CD8-positive, alpha-beta T cell (primary cell): ENCODE measurements at places on chromosomes 5 and 9.

GRCh38 chr5:886716-887325, 5.8 kb downstream of the BRD9 start:
- DNase-seq = no peak

DNA sequence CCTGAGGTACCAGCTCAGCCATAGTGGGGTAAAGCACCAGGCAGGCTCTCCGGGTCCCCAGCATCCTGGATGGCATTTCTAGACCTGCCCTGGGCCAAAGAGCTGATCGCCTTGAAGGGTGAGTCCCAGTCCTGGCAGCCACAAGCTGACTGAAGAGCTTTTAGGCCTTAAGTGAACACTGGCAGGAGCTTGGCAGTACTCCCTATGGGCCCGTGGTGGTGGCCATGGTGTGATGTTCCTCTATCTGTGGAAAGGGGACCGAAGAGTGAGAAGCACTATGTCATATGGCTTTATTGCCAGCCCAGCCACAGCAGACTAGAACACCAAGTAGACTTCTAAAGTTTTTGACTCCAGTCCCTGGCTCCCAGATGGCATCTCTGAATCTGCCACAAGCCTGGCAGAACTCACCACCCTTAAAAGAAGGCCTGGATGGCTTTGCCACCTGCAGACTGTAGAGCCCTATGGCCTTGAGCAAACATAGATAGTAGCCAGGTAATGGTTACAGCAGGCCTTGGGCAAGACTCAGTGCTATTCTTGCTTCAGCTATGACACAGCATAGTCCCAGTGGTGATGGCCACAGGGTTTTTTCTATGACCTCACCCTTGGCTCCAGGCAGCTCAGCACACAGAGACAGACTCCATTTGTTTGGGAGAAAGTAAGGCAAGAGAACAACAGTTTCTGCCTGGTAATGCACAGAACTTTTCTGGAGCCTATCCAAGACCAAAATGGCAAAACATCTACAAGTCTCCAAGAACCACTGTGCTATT, 801.5 kb upstream of the DMAC1 start:
- no peak for DNase-seq

GRCh38 chr5:139950436-139950835, 92.7 kb downstream of the NRG2 start:
- DNase-seq = no peak

DNA sequence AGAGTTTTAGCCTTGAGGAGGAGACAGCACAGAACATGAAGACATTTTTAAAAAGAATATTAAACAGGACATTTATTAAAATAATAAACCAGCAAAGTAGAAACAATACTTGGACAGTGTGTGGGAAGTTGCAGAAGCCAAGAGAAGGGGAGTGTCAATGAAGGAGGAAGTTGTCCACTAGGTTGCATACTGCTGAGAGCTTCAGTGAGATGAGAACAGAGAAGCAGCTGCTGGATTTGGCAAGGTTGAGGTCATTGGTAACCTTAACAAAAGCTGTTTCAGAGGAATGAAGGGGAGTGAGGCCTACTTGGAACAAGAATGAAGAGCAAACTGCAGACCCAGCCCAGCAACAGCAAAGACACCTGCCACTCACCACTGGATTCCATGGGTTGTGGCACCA, 11.4 kb downstream of the BHMT start:
- DNase-seq = no peak

DNA sequence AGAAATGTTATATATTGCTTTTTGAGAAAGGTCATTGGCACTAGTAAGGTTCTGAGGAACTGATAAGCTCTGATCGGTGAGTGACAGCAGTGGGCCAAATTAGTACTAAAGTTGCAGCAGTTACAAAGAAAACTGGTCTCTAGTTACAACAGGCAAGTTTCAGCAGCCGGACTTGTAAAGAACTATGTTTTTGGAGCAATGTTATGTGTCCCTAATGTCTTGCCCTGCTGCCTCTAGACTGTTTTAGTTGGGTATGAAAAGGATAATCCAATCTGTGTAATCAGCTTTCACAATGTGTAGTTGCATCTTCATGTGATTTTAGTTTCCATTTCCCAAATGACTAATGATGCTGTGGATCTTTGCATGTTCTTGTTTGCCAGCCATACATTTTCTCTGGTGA, 113.5 kb downstream of the CAMK4 start:
- DNase-seq = no peak

- no peak for DNase-seq
Measured at GRCh38 chr9:99577351-99577750, 244.3 kb upstream of the NR4A3 start.

DNA sequence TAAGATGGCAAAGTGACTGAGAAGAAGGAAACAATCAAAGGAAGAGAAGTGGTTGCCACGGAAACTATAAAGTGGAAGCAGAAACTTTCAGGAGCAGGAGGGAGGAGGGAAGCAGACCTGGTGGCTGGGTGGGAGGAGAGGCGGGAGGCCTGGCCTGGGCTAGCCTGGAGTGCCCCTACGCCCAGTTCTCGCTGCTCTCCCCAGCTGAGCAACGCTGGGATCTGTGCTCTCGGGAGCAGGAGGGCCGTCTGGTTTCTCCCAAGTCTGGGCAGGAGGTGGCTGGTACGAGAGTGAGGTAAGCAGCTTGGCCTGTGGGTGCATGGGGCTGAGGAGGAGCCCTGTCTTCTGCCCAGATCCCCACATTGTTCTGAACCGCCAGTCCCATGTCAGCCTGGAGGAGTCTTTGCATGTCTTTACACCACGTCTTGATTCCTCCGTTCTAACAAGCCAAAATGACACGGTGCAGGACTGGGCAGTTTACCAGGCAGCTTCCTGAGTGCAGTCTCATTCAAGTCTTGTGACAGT, 15.0 kb upstream of the DAB2IP start:
- DNase-seq = no peak

DNA sequence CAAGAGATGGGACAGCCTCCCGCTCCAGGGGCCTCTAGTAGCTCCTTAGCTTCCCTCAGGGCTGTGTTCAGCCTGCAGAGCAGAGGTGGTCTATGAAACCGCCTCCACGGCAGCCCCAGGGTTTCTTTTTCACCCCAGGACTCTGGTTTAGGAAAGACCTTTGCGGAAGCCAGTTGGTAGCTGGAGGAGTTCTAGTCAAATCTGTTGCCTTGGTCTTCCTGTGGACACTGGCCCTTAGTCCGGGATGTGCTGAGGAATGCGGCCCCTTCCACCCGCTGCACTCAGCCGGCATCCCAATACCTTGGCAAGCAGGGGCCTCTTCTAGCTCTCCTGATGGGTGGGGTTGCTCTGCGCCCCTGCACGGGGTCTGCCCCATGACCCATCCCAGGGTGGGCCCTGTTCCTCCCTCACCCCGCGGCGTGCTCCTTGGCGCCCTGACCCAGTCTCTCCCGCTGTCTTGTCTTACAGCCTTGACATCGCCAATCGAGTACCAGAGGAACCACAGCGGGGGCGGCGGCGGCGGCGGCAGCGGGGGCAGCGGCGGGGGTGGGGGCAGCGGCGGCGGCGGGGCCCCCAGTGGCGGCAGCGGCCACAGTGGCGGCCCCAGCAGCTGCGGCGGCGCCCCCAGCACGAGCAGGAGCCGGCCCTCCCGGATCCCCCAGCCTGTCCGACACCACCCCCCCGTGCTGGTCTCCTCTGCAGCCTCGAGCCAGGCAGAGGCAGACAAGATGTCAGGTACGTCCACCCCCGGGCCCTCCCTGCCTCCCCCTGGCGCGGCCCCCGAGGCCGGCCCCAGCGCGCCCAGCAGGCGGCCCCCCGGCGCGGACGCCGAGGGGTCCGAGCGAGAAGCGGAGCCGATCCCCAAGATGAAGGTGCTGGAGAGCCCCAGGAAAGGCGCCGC, 94.3 kb upstream of the OTULINL start:
- no peak for DNase-seq

- DNase-seq = no peak
Measured at GRCh38 chr5:176519810-176520720, 17.1 kb downstream of the RNF44 start.

- DNase-seq = no peak
Measured at GRCh38 chr5:143206196-143207053, 197.1 kb downstream of the NR3C1 start.

GRCh38 chr9:137366445-137366810, 56.5 kb downstream of the EXD3 start:
- DNase-seq = no peak

DNA sequence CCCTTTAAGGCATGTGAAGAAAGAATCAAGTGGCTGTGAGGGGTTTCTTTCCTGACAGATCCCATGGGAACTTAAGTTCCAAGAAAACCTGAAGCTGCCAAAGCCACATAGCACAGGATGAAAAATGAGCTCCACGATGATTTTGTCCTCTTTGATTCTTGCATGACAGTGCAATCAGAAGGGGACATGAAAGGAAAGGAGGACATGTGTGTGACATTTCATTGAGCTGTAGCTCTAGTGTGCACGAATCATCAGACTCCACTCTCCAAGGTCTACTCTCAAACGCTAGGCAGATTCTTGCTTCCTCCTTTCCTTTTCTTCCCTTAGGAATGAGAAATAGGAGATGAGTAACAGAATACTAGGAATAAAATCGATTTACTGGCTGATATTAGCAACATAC, 142.0 kb downstream of the ZNF608 start:
- no peak for DNase-seq

- no peak for DNase-seq
Measured at GRCh38 chr5:6358434-6358820, 19.9 kb downstream of the MED10 start.

GRCh38 chr5:74153255-74153790, 487.2 kb downstream of the ENC1 start:
- no peak for DNase-seq

DNA sequence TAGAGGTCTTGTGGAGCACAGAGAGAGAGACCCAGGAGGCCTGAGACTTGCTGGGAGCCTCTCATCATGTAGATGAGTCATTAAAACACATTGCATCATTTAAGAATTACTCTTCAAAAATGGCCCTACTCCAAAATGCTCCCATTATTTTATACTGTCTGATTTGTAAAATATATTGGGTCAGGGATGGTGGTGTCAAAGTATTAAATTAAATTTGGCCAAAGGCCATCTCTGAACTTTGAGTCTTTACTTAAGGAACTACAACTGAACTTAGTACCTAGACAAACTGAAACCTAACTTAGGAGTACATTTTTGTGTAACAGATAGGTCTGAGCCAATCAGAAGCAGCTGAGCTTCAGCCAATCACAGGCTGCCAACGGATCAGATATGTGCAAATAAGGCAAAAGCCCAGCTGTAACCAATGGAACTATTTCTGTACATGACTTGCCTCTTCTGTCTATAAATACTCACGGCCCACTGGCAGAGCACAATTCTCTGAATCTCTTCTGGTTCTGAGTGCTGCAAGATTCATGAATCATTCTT, 657.2 kb downstream of the TLE1 start:
- DNase-seq = no peak

DNA sequence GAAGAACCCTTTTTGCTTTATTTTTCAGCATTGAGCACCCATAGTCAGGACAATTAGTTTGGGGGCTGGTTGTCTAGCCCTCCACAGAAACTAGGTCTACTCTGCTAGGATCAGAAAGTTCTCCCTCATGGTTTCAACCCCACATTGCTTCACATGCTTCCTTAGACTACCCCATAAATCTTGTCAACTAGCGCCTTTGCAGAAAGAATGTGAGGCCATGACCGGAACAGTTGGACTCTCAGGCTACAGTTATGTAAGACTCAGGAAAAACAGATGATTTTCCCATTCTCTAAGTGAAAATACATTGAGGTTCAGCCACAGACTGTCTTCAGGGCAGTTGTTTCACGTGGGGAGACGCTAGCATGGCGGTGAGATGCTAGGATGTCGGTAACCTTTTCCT, 255.6 kb downstream of the NR3C1 start:
- DNase-seq = no peak

DNA sequence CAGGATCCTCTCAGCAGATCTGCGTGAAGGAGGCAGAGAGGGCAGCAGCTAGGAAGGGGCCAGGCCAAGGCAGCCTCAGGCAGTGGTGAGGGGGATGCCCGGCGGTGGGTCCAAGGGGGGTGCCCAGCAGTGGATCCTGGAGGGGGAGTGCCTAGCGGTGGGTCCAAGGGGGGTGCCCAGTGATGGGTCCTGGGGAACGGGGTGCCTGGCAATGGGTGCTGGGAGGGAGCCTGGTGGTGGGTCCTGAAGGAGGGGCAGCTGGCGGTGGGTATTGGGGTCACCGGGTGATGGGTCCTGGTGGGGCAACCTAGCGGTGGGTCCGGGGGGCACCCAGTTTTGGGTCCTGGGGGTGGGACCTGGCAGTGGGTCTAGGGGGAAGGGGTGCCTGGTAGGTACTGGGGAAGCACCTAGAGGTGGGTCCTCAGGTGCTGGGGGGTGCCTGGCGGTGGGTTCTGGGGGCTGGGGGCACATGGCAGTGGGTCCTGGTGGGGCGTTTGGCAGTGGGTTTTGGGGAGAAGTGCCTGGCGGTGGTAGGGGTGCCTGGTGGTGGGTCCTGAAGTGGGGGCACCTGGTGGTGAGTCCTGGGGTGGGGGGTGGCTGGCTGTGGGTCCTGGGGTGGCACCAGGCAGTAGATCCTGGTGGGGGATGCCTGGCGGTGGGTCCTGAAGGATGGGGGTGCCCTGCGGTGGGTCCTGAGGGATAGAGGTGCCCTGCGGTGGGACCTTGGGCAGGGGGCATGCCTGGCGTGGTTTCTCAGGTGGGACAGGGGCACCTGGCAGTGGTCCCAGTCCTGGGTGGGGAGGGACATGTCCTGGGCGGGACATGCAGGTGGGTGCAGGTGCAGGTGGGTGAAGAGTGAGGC, 1.9 kb downstream of the LRRC14B start:
- DNase-seq = no peak

DNA sequence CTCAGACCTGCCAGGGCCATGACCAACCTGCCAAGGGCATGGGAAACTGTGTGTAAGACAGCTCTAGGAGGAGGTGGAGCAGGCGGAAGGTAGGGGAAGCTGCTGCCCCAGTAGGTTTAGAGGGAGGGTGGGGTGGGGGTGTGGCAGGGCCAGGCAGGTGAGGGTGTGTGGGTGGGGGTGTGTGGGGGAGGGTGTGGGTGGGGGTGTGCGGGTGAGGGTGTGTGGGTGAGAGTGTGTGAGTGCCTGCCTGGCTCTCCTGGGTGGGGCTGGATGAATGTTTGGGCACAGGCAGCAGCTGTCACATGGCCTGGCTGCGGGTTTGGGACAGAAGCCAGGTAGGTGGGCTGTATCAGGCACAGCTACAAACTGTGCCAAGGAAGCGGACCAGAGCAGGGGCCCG, 8.8 kb upstream of the N4BP3 start:
- peak; percentile 25 for DNase-seq

GRCh38 chr9:135803441-135803840, 101.5 kb downstream of the KCNT1 start:
- DNase-seq = no peak

GRCh38 chr5:6480133-6481051, 31.7 kb downstream of the UBE2QL1 start:
- DNase-seq = no peak

DNA sequence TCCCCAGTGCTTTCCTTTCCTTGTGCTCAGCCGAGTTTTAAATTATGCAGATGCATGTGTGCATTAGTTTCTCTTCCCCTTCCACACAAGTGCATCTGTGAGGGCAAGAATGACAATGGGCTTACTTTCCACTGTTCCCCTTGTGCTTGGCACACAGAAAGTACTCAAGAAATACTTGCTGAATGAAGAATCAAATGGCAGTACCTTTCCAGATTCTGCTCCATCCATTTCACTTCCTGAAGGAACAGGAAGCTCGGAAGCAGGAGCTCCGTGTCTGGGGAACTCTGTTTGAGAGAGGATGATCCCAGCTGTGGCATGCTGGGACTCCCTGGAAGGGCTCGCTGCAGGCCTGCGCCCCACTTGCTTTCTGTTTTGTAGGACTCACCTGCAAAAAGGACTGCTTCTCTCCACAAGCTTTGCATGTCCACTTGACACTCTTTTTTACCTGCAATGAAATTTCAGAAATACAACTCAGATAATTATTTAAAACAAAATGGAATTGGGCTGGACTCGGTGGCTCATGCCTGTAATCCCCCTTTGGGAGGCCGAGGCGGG, 5.5 kb downstream of the MRNIP start:
- no peak for DNase-seq

- no peak for DNase-seq
Measured at GRCh38 chr5:154986151-154986550, 27.4 kb upstream of the KIF4B start.
